Natural killer cell treated with Interleukin-12 subunit alpha and Interleukin-12 subunit beta and Interleukin-15 and Interleukin-18, amount 100 ng/mL, for 72 hours (primary cell): ENCODE measurements at places on chromosomes 7 and 10. TPM values are rescaled to one million over a fixed set of nuclear protein-coding genes. Genes with fewer than 3 reads are reported as not detected.

Gene AS3MT
- 0.43 TPM for total RNA-seq

DNA sequence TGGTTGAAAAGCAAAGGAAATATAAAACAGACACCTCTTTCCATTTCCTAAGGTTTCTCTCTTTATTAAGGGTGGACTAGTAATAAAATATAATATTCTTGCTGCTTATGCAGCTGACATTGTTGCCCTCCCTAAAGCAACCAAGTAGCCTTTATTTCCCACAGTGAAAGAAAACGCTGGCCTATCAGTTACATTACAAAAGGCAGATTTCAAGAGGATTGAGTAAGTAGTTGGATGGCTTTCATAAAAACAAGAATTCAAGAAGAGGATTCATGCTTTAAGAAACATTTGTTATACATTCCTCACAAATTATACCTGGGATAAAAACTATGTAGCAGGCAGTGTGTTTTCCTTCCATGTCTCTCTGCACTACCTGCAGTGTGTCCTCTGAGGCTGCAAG, 154.4 kb upstream of the LANCL2 start:
- no peak overlapping the region for H3K27ac ChIP-seq
- H3K27me3 ChIP-seq = peaks cover 13% of the 10 kb centered on the region
- no peak for DNase-seq
- H3K4me3 ChIP-seq = no peak overlapping the region
- H3K36me3 ChIP-seq = no peaks in the 10 kb centered on the region

- H3K4me1 ChIP-seq = no peaks in the 10 kb centered on the region
- no peak overlapping the region for H3K27ac ChIP-seq
- no peaks in the 10 kb centered on the region for H3K36me3 ChIP-seq
- H3K27me3 ChIP-seq = peaks cover 38% of the 10 kb centered on the region
Measured at GRCh38 chr10:115020449-115020848, 72.7 kb upstream of the ATRNL1 start.

GRCh38 chr10:88473989-88474883, 108.9 kb downstream of the RNLS start:
- H3K4me3 ChIP-seq = no peak overlapping the region
- H3K36me3 ChIP-seq = no peaks in the 10 kb centered on the region
- H3K4me1 ChIP-seq = no peaks in the 10 kb centered on the region
- no peak for DNase-seq
- no peaks in the 10 kb centered on the region for H3K27me3 ChIP-seq

Gene FZD8
- 0.64 TPM for total RNA-seq

DNA sequence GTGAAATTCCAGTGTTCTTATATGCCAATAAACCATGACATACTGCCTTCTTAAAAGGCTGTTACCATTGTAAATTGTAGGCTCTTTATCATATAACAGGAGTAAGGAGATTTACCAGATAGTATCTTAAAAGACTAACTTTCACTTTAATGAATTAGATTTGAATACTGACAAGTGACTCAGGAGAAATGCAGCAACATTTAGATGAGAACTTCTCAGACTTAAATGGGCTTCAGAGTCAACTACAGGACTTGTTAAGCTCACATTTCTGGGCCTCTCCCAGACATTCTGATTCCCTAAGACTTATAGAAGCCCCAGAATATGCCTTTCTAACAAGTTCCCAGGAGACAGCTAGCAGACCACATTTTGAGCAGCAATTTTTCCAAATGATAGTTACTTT, 466.3 kb downstream of the ARL4A start:
- no peaks in the 10 kb centered on the region for H3K4me1 ChIP-seq
- no peaks in the 10 kb centered on the region for H3K27me3 ChIP-seq
- no peaks in the 10 kb centered on the region for H3K36me3 ChIP-seq

- peaks cover 29% of the 10 kb centered on the region for H3K4me1 ChIP-seq
- H3K36me3 ChIP-seq = no peaks in the 10 kb centered on the region
- H3K4me3 ChIP-seq = peak overlapping the region; percentile 63
- no peak for DNase-seq
- H3K27me3 ChIP-seq = no peaks in the 10 kb centered on the region
Measured at GRCh38 chr7:30727061-30727945, 24.6 kb upstream of the INMT start.

DNA sequence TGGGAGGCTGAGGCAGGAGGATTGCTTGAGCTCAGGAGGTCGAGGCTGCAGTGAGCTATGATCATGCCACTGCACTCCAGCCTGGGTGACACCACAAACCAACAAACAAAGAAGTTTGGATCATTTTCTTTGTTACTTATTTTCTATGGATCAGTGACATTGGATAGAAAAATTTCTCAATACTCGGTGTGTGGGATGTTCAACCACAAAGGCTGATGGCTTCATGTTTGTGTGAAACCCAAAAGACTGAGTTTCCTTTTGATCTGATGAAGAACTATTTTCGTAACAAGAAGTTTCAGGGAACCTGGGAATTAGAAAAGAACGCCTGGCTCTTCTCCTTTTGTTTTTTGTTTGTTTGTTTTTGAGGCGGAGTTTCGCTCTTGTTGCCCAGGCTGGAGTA, 104.0 kb downstream of the HOXA1 start:
- H3K36me3 ChIP-seq = no peaks in the 10 kb centered on the region
- no peaks in the 10 kb centered on the region for H3K4me1 ChIP-seq
- DNase-seq = no peak
- peaks cover 9% of the 10 kb centered on the region for H3K27me3 ChIP-seq

DNA sequence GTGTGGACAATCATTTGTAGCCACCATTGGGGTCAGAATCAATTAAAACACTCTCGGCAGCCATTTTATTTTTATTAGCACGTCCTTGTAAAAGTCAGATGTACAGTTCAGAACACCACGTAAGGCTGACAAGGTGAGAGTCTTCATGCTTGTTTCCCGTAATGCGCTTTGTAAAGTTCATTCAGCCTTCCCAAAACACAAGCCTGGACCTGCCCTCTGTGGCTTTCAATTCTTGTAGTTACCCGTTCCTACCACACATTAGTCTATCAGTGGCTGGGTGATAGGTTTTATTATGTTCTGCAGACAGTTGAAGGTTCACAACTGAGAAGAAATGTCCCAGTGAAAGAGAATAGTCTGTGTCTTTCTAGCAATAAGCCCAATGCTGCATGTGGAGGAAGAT, 35.4 kb downstream of the GAD2 start:
- H3K4me1 ChIP-seq = no peaks in the 10 kb centered on the region
- H3K36me3 ChIP-seq = no peaks in the 10 kb centered on the region
- peaks cover 32% of the 10 kb centered on the region for H3K27me3 ChIP-seq
- no peak overlapping the region for H3K27ac ChIP-seq

DNA sequence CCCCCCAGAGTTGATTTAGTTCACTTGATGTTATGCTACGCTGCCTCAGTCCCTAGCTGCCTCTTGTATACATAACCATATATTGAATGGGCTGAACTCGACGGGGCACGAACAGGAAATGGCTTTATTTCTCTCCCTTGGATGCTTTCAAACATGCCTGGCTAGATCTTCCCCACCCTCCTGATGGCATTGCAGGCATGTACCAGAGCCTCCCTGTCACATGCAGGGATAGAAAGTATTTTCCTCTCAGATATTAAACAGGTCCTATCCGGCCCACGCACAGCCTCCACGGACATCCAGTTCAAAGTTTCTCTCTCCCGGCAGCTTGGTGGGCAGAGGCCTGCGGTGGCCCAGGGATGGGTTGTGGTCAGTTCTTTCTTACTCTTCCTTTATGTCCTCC, 422.1 kb downstream of the RPS24 start:
- no peak overlapping the region for H3K27ac ChIP-seq
- H3K4me3 ChIP-seq = no peak overlapping the region
- H3K4me1 ChIP-seq = no peaks in the 10 kb centered on the region
- no peak for DNase-seq
- H3K27me3 ChIP-seq = no peaks in the 10 kb centered on the region
- H3K36me3 ChIP-seq = no peaks in the 10 kb centered on the region

Gene LRRD1
- not detected for total RNA-seq

Gene PLAC9
- not detected for total RNA-seq

Gene NPY4R2
- total RNA-seq = not detected

- no peak for DNase-seq
- no peaks in the 10 kb centered on the region for H3K4me1 ChIP-seq
- H3K4me3 ChIP-seq = no peak overlapping the region
- H3K27ac ChIP-seq = no peak overlapping the region
- H3K27me3 ChIP-seq = peaks cover 14% of the 10 kb centered on the region
Measured at GRCh38 chr10:44385696-44386441, 972 bp upstream of the CXCL12 start.

Gene GPR15LG
- total RNA-seq = not detected

- H3K27ac ChIP-seq = no peak overlapping the region
- H3K4me3 ChIP-seq = no peak overlapping the region
- DNase-seq = no peak
- H3K36me3 ChIP-seq = no peaks in the 10 kb centered on the region
Measured at GRCh38 chr7:71842381-71842780, 569.8 kb downstream of the CALN1 start.

Gene PPP1R17
- total RNA-seq = not detected

- no peak overlapping the region for H3K27ac ChIP-seq
- H3K36me3 ChIP-seq = no peaks in the 10 kb centered on the region
- no peak for DNase-seq
- no peak overlapping the region for H3K4me3 ChIP-seq
Measured at GRCh38 chr7:119964788-119965542, 308.0 kb upstream of the KCND2 start.

- H3K27me3 ChIP-seq = no peaks in the 10 kb centered on the region
- no peak overlapping the region for H3K4me3 ChIP-seq
- H3K36me3 ChIP-seq = no peaks in the 10 kb centered on the region
- H3K4me1 ChIP-seq = no peaks in the 10 kb centered on the region
- no peak overlapping the region for H3K27ac ChIP-seq
Measured at GRCh38 chr10:132748545-132749370, 37.2 kb downstream of the NKX6-2 start.

GRCh38 chr7:13032084-13032483, 344.7 kb downstream of the ARL4A start:
- H3K36me3 ChIP-seq = no peaks in the 10 kb centered on the region
- no peaks in the 10 kb centered on the region for H3K27me3 ChIP-seq
- no peak overlapping the region for H3K4me3 ChIP-seq
- H3K27ac ChIP-seq = no peak overlapping the region
- no peak for DNase-seq

DNA sequence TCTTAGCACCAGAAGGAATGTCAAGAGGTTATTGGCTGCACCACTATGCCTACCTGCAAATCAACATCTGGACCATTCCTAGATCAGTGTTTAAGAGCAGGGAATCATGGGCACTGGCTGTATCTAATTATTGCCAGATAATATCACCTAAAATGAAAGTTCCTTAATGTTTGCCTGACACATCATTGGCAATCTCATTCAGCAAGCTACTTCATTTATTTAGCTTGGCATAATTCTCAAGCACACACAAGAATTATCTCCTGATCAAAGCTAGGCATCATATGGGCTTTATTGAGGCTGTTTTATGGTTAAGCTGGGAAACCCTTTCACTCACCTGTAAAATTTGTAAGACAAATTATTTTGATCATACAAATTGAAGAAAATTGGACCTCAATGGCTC, 581.7 kb downstream of the INHBA start:
- no peak for DNase-seq
- no peaks in the 10 kb centered on the region for H3K4me1 ChIP-seq
- no peaks in the 10 kb centered on the region for H3K36me3 ChIP-seq

GRCh38 chr7:8260871-8261694, 884 bp downstream of the ICA1 start:
- no peak for DNase-seq
- H3K4me1 ChIP-seq = peaks cover 7% of the 10 kb centered on the region
- H3K27me3 ChIP-seq = peaks cover 24% of the 10 kb centered on the region
- H3K36me3 ChIP-seq = no peaks in the 10 kb centered on the region
- H3K4me3 ChIP-seq = peak overlapping the region; percentile 76

DNA sequence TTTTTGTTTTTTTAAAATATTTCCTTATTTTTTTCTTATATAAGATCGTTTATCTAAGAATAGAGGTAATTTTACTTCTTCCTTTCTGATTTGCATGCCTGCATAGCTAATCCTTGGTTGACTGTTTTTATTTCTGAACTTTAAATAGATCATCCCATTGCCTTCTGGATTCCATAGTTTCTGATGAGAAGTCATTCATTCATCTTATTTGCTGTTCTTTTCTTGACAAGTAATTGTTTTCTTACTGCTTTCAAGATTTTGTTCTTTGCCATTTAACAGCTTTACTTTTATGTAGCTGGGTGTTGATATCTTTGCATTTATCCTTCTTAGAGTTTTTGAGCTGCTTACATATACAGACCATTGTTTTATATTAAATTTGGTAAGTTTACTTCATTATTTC, 437.9 kb downstream of the SDK1 start:
- H3K4me1 ChIP-seq = no peaks in the 10 kb centered on the region
- H3K36me3 ChIP-seq = peaks cover 9% of the 10 kb centered on the region
- no peak for DNase-seq
- peaks cover 27% of the 10 kb centered on the region for H3K27me3 ChIP-seq
- no peak overlapping the region for H3K27ac ChIP-seq

- no peaks in the 10 kb centered on the region for H3K4me1 ChIP-seq
- H3K27me3 ChIP-seq = peaks cover 9% of the 10 kb centered on the region
Measured at GRCh38 chr7:20741801-20742200, 44.9 kb downstream of the SP8 start.

Gene PLEKHS1
- total RNA-seq = 0.81 TPM

DNA sequence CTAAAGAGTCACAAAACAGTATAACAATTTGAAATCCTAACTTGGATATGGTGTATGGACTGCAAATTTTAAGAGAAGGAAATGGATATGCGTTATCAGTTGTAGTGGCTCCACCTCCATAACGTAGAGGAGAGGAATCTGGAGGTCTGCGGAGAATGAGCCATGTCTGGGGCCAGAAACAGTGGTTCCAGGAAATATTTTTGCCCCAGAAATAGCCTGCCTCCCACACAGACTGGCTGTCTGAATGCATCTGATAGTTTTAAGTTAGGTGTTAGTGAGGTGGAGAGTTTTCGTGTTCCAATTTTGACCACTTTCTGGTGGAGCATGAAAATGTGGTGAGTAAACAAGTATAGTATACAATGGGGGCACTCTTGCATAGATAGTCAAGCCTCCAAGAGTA, 1.6 kb downstream of the PHTF2 start:
- peaks cover under 1% of the 10 kb centered on the region for H3K36me3 ChIP-seq
- DNase-seq = no peak
- peaks cover 66% of the 10 kb centered on the region for H3K4me1 ChIP-seq

GRCh38 chr10:47276576-47277351, 23.2 kb upstream of the GDF10 start:
- H3K4me1 ChIP-seq = peaks cover 2% of the 10 kb centered on the region
- no peak overlapping the region for H3K27ac ChIP-seq
- DNase-seq = no peak
- H3K36me3 ChIP-seq = no peaks in the 10 kb centered on the region

- peaks cover 8% of the 10 kb centered on the region for H3K36me3 ChIP-seq
- peak overlapping the region; percentile 98 for H3K27ac ChIP-seq
- no peak for DNase-seq
- peaks cover 61% of the 10 kb centered on the region for H3K4me1 ChIP-seq
Measured at GRCh38 chr10:128049226-128050120, 76.8 kb downstream of the MKI67 start.

Gene CDNF
- 0.48 TPM for total RNA-seq

DNA sequence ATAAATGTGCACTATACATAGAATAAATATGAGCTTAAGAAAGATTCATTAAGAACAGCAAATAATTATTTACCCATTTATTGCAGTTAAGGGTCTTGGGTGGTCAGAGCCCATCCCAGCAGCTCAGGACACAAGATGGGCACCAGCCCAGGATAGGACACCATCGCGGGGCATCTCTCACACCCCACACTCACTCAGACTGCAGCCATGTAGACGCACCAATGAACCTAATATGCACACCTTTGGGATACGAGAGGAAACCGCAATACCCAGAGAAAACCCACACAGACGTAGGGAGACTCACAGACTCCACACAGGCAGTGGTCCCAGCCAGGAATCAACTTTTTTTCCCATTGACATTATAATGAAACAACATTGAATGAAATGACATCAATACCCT, 36.0 kb downstream of the CARD11 start:
- peaks cover 58% of the 10 kb centered on the region for H3K4me1 ChIP-seq
- H3K4me3 ChIP-seq = no peak overlapping the region
- H3K27ac ChIP-seq = peak overlapping the region; percentile 82
